Left renal cortex interstitium (tissue), 4 donors: ENCODE measurements at places on chromosomes 13 and 19. TPM values are rescaled to one million over a fixed set of nuclear protein-coding genes. Genes with fewer than 3 reads are reported as not detected.

POLD1 gene
- 37.7 TPM for polyA plus RNA-seq

- DNase-seq, result no peak
Measured at GRCh38 chr19:18782559-18783225, 8.4 kb downstream of the COMP start.

LILRB2 gene
- polyA plus RNA-seq, result 1.8 TPM

PTPRS gene
- polyA plus RNA-seq, result 78.1 TPM

ZNF229 gene
- 13.6 TPM for polyA plus RNA-seq

DNA sequence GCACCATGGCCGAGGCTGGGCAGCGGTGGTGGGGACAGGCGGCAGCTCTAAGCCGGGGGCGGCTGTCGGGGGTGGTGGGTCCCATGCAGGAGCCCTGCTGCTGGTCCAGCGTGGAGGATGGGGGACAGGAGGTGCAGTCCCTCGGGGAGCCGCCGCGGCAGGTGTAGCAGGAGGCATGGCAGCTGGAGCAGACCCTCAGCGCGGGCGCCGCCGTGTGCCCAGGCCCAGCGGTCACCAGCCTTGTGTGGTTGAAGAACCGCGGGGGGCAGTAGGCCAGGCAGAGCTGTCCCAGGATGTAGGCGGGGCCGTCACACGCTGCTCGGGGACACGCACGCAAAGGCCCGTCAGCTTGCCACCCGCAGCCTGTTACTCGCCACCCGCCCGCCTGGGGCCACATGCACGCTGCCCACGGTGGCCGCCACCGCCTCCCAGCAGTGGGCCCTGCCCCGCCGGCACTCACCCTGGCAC lies 2.9 kb upstream of the C19orf25 start:
- no peak for DNase-seq

GRCh38 chr13:59203855-59204254 lies 959.9 kb downstream of the DIAPH3 start:
- DNase-seq, result no peak

GRCh38 chr13:78657699-78658629 lies 991 bp downstream of the OBI1 start:
- DNase-seq, result peak; percentile 36

CDKN2D gene
- polyA plus RNA-seq, result 10.1 TPM

MPND gene
- polyA plus RNA-seq, result 21.8 TPM

SPACA4 gene
- 0.26 TPM for polyA plus RNA-seq

- DNase-seq, result no peak
Measured at GRCh38 chr19:32914879-32915660, 45.5 kb upstream of the SLC7A9 start.

DNA sequence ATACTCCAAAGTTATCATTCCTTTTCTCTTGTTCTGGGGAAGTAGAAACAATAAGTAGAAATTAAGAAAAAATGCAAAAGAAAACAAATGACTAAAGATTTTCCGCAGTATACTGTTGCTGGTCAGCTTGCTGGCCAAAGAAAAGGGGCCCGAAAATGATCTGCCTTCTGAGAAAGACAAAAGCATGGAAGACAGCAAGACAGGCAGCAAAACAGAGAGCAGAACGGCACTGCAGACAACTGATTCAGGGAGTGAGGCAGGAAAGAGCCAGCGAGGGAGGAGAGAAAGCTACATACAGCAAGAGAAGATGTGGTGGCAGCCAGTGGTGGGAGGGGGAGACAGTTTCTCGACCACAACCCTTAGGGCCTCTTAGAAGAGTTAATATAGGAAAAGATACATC lies 5.3 kb upstream of the DOCK9 start:
- DNase-seq, result no peak

- no peak for DNase-seq
Measured at GRCh38 chr19:15291089-15291488, 41.2 kb downstream of the BRD4 start.

- DNase-seq, result no peak
Measured at GRCh38 chr13:30551189-30551588, 66.5 kb upstream of the USPL1 start.

SOX21 gene
- 0.35 TPM for polyA plus RNA-seq

DNA sequence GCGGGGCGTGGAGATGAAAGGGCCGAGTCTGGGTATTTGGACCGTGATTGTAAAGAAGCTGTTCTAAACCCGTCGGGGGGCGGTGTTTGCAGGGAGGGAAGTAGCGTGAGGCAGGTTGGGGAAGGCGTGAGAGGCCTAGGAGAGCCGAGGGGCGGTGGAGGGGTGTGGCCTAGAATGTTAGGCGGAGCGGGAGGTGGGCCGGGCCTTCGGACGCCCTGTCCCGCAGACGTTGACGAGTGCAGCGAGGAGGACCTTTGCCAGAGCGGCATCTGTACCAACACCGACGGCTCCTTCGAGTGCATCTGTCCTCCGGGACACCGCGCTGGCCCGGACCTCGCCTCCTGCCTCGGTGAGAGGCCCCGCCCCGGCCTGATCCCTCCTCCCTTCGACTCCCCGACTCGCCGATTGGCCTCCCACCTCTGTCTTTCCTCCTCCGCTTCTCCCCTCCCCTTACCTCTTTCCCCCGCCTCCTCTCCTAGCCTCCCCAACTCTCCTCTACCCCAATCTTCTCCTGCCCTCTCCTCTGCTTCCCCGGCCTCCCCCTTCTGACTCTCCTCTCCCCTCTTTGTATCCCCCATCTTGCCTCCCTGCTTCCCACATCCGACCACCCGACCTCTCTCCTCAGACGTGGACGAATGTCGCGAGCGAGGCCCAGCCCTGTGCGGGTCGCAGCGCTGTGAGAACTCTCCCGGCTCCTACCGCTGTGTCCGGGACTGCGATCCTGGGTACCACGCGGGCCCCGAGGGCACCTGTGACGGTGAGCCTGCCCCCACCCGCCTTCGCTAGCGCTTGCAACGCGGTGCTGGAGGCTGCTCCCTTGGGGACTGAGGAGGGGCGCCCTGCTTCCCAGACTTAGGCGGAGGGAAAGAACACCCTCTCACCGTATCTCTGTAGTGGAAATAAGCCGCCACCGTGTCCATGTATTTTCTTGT lies 12.8 kb downstream of the LTBP4 start:
- DNase-seq, result no peak

DNA sequence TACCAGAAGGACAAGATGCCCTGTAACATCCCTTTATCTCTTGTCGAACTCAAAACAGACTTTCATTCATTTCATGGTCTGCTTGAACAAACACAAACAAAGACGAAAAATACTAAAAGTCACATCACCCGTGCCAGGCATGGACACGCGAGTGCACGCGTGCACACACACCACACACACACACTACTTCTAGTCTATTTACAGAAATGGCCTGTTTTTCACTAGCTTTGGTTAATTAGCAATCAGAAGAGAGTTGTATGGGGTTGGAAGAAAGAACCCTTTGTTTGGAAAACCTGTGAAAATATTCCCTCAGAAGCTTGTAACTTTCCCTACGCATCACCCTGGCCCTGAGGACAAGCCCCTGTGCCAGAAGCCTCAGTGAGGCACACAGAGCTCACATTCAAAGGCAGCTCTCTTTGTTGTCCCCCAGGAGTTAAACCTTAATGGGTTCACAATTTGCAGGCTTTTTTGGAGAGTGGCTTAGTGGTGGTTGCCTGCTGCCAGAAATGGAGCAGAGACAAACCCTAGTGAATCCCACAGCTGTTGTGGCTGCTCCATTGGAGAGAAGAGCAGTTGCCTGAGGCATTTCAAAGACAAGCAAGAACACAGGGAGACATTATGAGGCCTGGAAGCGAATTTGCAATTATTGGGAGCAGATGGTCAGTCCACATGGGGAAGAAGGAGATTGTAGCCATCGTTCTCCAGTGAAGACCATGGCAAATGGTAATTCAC lies 55.9 kb downstream of the STARD13 start:
- no peak for DNase-seq

ZNF57 gene
- 5.9 TPM for polyA plus RNA-seq

MATK gene
- 0.96 TPM for polyA plus RNA-seq

- DNase-seq, result no peak
Measured at GRCh38 chr13:32098272-32098671, 66.7 kb downstream of the FRY start.

ZNF331 gene
- 16.0 TPM for polyA plus RNA-seq

FUT2 gene
- 1.7 TPM for polyA plus RNA-seq

GRCh38 chr13:102805680-102806079 lies 6.8 kb downstream of the BIVM start:
- no peak for DNase-seq

DNA sequence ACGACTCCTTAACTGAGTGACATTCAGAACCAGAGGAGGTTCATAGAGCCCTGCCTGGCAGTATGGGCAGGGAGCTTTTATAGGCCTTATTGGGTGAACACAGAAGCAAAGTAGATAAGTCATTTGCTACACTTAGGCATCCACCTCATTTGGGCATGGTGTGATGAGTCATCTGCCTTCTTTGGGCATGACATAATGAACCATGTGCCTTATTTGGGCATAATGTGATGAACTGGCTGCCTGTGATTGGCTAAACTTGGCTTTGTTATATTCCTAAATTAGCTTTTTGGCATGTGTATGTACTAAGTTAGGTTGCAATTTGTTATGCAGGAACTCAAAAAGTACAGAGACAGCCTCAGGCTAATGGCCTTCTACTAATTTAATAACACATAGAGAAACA lies 2210.2 kb upstream of the PCDH20 start:
- DNase-seq, result no peak

- no peak for DNase-seq
Measured at GRCh38 chr13:112893207-112893569, 75.8 kb upstream of the MCF2L start.

DNA sequence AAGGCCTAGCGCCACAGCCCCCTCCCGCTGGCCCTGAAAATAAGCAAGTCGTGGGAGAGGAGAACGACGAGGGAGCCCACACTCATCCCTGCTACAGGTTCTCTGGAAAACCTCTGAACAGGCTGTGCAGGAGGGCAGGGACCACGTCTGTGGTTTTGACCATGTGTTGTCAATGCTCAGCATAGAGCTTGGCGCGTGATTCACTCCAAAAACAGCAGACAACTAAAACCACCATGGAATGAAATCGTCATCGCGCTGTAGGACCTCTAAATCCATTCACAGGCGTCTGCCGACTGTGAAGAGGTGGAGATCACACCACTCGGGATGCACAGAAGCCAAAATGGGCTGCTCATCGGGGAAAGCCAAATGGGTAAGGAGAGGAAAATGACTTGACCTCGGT lies 121.3 kb downstream of the COL4A1 start:
- no peak for DNase-seq

ABHD17A gene
- 65.4 TPM for polyA plus RNA-seq

DNA sequence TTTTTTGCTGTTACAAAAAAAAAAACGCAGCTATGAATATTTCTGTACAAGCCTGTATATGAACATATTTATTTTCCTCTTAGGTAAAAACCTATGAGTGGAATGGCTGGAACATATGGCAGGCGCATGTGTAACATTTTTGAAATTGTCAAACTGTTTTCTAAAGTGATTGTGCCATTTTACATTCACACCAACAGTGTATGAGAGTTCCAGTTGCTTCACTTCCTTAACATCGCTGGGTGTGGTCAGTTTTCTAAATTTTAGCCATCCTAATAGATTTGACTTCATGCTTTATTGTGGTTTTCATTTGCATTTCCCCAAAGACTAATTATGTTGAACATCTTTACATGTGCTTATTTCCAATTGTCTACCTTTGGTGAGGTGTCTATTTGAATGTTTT lies 306.8 kb downstream of the KCNRG start:
- DNase-seq, result no peak

KLHL1 gene
- 1.1 TPM for polyA plus RNA-seq

VSTM1 gene
- polyA plus RNA-seq, result 0.34 TPM

- no peak for DNase-seq
Measured at GRCh38 chr13:31433207-31433606, 233.4 kb downstream of the B3GLCT start.

DNA sequence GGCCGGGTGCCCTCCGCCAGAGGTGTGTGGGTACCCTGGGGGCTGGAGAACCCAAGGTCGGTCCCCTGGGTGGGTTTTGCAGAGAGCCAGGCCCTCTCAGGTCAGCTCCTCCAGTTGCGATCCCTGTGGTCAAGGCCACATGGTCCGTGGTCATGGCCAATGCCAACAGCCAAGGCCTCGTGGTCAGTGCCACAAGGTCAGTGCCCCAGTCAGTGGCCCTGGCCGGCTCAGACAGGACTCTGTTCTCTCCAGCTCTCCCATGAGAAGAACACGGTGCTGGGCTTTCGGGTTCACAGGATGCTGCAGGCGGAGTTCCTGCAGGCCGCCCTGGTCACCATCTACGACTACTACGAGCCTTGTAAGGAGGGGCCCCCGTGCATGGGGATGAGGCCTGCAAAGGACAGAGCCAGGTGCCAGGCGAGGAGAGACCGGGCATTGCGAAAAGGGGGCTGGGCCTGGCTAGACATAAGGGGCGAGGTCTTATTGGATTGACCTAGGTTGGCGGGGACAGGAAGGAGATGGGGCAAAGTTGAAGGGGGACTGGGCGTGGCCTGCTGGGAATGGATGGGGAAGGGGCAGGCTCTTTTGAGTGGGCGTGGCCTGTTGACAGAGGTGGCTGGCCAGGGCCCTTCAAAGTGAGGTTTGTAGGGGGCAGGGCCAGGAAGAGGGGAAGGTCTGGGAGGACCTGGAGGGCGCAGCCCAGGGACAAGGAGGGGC lies 15.2 kb upstream of the SHFL start:
- no peak for DNase-seq

CYP4F8 gene
- not detected for polyA plus RNA-seq

RYR1 gene
- 7.2 TPM for polyA plus RNA-seq

DNA sequence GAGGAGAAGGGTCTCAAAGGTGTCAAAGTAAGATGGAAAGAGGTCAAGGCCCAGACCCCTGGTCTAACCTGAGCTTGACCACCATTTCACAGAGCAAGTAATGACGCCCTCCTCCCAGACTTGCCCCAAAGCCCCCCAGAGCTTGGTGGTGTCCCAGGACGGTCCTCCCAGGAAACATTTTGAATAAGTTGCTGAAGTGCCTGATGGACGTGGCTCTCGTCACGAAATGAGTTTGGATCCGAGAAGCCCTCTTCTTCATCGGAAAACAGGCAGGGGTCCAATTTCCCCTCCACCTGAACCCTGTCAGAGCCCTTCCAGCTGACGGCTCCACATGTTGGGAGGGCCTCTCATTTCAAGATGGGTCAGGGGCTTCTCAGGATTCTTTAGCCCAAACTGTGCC lies 54.5 kb upstream of the TPM4 start:
- no peak for DNase-seq

KLK14 gene
- not detected for polyA plus RNA-seq

CD33 gene
- polyA plus RNA-seq, result 1.6 TPM

DNA sequence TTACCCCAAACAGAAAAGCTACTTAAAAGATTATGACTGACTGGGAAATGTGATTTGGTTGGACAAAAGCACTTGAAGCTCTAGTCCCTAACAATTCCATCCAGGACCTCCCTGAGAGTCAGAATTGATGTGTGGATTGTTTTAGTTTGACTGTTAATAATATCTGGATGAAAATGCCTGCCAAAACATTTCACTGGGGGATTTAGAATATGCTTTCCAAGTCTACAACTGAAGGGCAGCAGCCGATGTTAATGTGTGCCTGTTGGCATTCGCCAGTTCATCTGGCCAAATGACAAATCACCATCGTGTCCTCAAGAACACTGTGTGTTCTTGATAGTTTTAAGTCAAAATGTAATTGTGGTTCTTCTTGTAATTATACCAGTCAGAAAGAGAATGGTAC lies 76.0 kb upstream of the TSC22D1 start:
- DNase-seq, result no peak

- DNase-seq, result no peak
Measured at GRCh38 chr19:56170261-56170660, 5.5 kb upstream of the GALP start.

GRCh38 chr13:27793507-27794367 lies 1.5 kb downstream of the GSX1 start:
- DNase-seq, result no peak

GRCh38 chr19:49229416-49229815 lies 71.8 kb downstream of the TRPM4 start:
- DNase-seq, result no peak
